Caudate nucleus (tissue), 63 donors: ENCODE measurements at places on chromosomes 11 and 22.

GRCh38 chr11:833114-833791 lies 501 bp downstream of the CD151 start:
- DNase-seq: no peak

DNA sequence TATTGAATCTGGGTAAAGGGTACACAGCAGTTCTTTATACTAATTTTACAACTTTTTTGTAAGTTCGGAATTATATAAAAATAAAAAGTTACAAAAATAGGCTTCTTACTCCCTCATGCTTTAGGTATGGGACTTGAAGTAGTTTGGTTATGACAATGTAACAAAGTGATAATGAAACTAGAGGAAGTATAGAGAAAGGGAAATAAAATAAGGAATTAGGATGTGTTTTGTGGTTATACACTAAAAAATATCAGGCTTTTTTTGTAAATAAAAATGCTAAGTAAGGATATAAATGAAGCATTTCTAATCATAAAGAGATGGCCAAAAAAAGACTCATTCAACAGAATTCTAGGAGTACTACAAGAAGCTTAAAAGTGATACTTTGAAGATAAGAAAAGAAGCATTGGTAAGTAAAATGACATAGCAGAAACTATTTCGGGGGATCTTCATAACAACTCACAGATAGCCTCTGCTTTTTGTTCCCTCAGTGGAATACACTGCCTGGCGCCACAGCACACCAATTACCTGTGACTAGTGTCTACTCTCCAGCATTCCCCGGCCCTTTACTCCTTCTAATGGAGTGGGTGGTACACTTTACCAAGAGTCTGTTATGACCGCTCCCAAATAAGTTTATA lies 322.7 kb upstream of the PITPNB start:
- no peak for DNase-seq

- DNase-seq: no peak
These were observed 4.9 kb downstream of the RGL4 start for GRCh38 chr22:23695571-23696325.

DNA sequence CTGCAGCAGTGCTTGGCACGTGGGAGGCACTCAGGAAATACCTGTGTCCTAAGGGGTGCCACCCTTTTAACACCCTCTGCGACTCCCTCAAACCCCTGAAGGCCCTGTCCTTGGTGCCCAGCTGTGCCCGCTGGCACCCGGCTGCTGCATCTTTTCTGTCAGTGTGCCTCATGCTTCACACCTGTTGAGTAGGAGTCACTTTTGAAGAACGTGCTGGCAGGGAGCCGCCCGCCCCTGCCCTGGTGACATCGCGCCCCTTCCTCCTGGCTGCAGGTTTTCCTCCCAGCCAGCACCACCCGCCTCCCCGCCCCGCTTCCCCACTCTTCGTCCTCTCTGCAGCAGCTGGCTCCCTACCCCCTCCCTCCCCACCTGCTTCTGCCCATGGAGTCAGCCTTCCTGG lies 17.8 kb downstream of the FRMD8 start:
- no peak for DNase-seq

DNA sequence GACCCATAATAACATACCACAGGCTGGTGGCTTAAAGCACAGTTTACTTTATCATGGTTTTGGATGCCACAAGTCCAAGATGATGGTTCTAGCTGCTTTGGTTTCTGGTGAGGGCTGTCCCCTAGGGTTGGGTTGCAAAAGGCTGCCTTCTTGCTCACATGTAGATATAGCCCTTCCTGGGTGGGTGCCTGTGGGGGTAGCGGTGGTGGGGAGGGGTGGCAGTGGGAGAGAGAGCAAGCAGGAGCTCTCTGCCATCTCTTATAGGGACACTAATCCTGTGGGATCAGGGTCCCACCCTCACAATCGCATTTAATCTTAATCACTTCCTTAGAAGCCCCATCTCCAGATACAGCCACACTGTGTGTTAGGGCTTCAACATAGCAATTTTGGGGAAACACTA lies 245.0 kb downstream of the TBC1D22A start:
- DNase-seq: no peak
